ENCODE measurements at places on chromosomes 16 and 17. TPM values are rescaled to one million over a fixed set of nuclear protein-coding genes. Genes with fewer than 3 reads are reported as not detected.

GRCh38 chr17:2978116-2978515, 85.3 kb downstream of the OR1D5 start:
- no peak for DNase-seq

DNA sequence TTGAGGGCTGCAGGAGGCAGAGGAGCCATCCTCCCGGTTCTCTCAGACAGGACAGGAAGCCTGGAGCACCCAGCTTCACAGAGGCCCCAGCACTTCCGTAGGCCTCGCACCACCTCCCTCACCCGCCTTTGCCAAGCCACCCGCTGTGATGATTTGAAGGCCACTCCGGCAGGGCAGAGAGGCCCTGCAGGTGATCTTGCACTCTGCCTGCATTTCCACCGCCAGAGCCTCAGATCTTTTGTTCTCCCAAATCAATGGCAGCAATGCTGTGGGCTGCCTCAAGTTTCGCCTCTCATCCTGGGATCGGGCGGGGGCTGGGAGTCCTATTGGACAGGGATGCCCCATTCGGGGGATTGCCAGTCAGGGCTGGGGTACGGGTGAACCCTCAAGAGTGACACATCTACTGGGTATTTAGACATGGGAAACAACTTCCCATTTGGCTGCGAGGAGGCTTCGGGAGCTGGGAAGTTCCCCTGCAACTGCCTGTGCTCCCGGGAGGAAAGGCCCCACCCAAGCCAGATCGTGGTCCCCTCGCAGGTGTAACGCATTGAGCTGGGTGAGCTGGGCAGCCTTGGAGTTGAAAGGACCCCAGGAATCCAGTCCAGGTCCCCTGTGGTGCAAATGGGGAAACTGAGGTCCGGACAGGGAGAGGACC, 34.8 kb upstream of the PEMT start:
- DNase-seq: no peak

DNA sequence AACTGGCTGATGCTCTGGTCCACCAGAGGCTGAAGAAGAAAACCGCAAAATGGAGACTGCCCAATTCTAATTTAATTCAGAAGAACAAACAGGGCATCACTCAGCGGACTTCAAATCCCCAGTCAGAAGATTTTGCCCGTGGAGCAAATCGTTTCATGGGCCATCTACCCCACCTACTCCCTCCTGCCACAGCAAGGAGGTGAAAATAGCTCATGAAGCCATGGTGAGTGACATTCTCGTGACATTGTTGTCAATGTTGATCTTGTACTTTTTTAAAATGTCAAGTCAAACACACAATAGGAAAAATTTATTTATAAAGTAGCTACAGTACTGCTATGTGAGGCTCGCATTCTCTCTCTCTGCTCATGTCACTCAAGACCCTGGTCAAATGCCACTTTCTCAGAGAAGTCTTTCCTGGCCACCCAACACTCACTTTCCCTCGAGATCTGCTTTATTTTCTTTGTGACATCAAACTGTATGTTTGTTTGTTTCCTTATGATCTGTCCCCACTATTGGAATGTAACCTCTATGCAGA, 31.3 kb upstream of the SOX9 start:
- no peak for DNase-seq

GRCh38 chr16:50386139-50386538, 17.4 kb upstream of the BRD7 start:
- no peak for DNase-seq

GRCh38 chr16:23523876-23524385, 13.6 kb upstream of the GGA2 start:
- no peak for DNase-seq

DNA sequence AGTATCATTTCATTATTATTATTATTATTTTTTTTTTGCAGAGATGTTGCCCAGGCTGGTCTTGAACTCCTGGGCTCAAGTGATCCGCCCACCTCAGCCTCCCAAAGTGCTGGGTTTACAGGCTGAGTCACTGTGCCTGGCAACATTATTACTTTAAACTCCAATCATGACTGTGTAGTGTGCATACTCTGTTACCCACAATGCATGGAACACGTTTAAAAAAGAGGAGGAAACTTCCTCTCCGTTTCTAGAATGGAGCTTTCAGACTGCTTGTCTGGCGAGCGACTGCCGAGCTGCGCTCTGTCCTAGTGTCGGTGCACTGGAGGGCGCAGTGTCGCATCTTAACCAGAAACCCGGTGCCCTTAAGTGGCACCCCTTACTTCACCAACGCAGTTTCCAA, 22.1 kb upstream of the FASN start:
- no peak for DNase-seq

- no peak for DNase-seq
Observed at GRCh38 chr17:74695629-74696028, 17.1 kb downstream of the CD300LF start.

- DNase-seq: no peak
Observed at GRCh38 chr16:30893417-30893743, 497 bp downstream of the BCL7C start.

DNA sequence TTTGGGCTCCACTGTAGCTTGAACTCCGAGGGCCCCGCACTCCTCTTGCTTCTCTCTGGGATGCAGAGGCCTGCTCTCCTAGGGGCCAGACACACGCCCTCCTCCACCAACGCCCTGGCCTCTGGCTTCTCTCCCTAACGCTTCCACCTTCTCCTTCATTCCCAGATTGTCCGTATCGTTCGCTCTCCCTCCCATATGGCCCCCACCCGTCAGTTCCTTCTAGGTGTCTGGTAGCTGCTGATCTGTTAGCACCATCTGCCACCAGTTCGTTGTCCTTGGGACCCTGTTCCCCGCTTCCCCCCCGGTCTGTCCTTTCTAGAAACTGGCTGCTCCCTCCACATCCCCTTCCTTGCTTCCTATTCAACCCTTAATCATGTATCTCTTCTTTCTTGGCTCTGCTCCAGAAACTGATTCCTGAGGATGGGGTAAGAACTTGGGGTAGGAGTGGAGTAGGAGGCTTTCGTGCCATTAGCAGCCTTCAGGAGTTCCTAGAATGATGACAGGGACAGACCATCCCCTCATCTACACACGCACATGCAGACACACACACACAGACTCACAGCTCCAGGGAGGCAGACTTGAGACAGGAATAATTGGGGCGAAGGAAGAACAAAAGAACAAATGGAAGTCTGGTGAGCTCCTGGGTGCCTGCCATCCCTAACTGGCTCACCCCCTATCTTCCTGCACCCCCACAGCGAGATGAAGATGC, 4.3 kb downstream of the ATP1B2 start:
- no peak for DNase-seq

DNA sequence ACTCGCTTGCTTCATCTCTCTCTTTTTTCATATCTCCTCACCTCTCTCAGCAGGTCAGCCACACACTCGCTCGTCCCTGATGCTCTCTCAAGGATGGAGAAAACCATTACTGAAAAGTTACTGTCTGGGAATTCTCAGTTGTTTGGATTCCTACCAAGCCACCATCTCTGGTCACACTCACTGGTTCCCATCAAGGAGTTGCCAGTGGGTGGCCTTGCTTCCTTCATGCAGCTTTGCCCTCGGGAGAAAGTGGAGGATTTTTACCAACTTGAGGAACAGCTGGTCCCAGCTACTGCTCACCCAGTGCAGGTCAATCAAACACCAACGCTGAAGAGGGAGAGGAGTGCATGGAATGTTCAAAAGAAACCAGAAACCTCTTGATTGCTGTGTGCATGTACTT, 25.3 kb downstream of the MEOX1 start:
- no peak for DNase-seq

The ZC3H7A gene
- total RNA-seq: 23.7 TPM

DNA sequence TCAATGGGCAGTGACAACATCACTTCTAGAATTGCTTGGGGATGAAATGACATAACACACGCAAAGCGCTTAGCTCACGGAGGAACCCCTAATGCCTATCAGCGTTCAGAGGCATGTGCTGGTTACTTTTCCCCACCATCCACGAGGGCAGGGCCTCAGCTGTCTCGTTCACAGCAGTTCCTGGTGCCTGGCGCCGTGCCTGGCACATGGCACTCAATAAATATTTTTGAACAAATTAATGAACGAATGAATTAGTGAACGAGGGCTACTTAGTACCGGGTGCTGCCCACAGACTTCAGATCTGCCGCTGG, 14.1 kb upstream of the CIBAR2 start:
- no peak for DNase-seq

DNA sequence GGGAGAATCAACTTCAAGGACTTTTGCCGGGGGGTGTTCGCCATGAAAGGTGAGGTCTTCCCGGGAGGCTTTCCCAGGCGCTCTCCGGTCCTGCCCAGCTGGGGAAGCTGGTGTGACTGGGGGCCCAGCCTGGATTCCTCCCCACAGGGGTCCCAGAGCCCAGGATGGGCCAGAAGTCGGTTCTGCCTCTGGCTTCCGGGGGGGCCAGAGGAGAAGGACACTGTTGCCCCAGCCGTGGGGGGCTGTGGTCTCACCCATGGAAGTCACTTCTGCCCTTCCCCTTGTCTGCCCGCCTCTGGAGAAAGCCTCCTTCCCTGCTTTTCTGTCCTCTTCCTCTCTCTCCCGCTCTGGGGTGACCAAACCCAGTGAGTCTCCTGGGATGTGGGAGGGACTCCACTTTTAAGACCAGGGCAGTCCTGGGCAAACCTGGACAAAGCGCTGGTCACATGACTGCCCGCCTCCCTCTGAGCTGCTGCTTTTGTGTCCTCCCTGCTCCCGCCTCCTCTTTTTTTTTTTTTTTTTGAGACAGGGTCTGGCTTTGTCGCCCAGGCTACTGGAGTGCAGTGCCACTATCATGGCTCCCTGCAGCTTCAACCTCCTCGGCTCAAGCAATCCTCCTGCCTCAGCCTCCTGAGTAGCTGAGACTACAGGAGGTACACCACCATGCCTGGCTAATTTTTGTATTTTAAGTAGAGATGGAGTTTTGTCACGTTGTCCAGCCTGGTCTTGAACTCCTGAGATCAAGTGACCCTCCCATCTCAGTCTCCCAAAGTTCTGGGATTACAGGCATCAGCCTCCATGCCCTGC, 40.6 kb downstream of the RAB11FIP4 start:
- DNase-seq: no peak

DNA sequence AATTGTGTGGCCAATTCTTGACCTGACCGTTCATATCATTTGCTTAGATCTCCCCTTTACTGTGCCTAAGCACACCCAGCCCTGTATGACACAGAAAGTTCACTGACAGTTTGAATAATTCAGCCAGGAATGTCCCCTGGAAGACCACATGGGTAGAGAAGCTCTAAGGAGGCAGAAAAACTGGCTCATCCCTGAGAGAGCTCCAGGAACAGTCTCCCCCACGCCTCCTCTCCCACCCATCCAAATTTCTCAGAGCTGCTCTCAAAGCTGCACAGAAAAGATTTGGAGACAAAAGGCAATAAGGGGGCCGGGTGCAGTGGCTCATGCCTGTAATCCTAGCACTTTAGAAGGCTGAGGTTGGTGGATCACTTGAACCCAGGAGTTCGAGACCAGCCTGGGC, 11.2 kb downstream of the PRAC1 start:
- DNase-seq: no peak

DNA sequence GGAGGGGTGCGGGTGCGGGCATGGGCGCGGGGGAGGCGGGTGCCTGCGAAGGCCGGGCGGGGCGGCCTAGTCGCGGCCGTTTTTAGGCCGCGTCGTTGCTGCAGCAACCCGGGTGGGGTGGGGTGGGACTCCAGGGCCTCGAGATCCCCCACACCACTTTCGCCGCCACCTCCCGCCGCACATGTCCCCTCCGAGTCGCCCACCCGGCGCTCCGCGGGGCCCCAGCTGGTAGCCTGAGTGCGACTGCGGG, 11.3 kb downstream of the TBX2 start:
- peak; percentile 62 for DNase-seq

Data from Right ventricle myocardium superior (tissue), 1 donor.